Fibroblast of skin of right quadriceps (primary cell): ENCODE measurements at places on chromosomes 16 and 17.

- DNase-seq: no peak
These were observed 15.8 kb upstream of the KCNJ18 start for GRCh38 chr17:21676281-21677111.

DNA sequence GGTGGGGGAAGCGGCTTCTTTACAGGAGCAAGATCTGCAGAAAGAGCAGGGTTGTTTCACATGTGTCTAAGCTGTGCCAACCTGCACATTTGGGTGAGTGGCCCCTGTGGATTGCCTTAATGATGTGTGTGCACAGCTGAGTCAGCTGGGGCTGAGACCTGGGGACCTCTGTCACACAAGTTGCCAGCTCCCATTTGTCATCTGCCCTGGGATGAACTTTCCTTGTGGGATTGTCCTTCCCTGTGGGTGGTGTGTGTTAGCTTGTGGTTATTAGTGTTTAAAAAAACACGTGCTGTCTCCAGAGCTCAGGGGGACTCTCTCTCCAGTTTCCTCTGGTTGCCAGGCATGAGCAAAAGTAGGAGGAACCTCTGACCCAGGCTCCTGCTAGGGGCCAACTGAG lies 400.5 kb upstream of the CCL2 start:
- no peak for DNase-seq

GRCh38 chr16:76490036-76490639 lies 212.9 kb downstream of the CNTNAP4 start:
- no peak for DNase-seq

GRCh38 chr16:3732171-3732570 lies 14.8 kb upstream of the TRAP1 start:
- no peak for DNase-seq

- no peak for DNase-seq
These were observed 1931.9 kb downstream of the TP53TG3F start for GRCh38 chr16:35391328-35391727.

DNA sequence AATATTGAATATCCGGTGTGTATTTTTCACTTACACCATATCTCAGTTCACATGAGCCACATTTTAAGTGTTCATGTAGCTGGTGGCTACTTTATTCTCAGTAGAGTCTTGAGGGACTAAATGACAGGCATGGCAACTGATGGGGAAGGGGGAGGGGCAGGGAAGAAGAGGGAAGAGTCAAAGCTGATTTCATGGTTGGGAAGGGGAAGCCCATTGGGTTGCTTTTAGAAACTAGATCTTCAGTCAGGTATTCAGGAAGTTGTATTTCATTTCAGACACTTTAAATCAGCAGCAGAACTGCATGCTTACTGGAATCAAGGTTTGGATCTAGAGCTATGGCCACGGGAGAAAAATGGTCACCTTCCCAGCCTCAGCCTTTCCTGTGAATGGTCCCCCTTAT lies 2.9 kb upstream of the WIPI1 start:
- no peak for DNase-seq

- no peak for DNase-seq
These were observed 59.9 kb downstream of the WNT3 start for GRCh38 chr17:46758614-46759013.

- no peak for DNase-seq
These were observed 630 bp upstream of the HOXB2 start for GRCh38 chr17:48545539-48545938.

DNA sequence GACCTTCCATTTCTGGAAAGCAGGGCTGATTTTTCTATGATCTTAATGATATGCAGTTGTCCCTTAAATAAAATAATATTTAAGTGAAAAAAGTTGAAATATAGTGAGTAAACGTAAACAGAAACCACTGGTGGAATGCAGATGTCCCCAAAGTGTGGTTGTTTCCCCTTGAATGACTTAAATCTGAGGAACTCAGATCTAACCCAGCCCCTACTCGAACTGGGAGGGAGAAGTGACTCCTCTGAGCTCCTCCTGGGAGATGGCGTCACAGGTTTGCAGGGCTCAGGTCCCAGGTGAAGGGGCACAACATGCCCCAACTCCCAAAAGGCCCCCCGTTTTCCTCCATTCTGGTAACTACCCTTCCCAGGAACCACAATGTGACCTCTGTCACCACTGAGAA lies 142.8 kb downstream of the IRF8 start:
- DNase-seq: no peak

- DNase-seq: no peak
These were observed 17.7 kb downstream of the BRD7 start for GRCh38 chr16:50351116-50351515.

- peak; percentile 47 for DNase-seq
These were observed 2.2 kb upstream of the RPL38 start for GRCh38 chr17:74201250-74201649.

- no peak for DNase-seq
These were observed 30.9 kb upstream of the CES5A start for GRCh38 chr16:55906123-55906522.

DNA sequence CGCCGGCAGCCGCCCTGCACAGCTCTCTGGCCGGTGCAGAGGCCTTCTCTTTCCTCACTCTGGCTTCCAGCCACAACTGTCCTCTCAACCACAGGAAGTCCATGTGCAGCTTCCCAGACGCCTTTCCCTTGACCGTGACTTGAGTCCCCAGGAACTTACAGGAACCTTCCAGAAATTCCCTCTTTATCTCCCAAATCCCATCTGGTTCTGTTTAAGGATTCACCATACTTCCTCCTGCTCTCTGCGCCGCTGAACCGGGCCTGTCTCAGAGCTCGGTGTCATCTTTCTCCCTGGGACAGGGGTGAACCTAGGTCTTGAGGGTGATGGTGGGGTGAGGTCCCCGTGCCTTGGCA lies 65.2 kb upstream of the ZNF469 start:
- DNase-seq: peak; percentile 69

DNA sequence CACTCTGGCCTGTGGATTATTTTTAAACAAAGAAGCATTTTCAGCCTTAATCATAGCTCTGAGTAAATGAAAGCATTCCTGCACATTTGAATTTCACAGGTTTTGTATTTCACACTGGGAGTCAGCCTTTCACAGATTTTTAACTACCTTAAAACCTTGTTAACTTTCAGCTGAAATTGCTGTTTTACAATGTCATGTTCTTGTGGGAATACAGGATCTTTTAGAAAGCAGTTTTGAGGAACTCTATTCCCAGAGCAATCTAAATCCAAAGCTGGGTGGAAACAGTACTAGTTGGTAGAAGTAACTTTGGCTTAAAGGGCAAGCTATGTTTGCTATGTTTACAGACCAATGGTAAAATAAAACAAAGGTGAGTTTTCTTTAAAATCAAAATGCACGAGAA lies 600.6 kb downstream of the KCNJ2 start:
- no peak for DNase-seq

DNA sequence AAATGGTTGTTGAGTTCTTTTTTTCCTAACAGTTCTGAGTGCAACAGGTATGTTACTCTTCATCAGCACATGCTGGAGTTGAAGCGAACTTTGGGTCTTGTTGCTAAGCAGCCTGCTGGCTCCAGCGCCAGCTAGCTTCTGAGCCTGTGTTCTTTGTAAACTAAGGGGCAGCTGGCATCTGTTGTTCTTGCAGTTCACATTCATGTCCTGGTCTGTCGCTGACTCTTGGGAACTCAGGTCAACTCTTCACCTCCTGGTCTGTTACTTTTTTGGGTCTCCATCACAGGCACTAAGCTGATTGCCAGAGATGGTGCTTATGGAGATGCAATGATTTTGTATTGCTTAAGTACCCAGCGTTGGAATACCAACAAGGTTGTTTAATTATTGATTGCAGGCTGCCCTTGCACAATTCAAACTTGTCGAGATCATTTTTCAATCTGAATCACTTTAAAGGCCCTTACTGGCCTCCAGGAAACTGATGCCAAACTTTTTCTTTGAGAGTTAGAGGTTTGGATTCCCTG lies 40.9 kb downstream of the USP10 start:
- DNase-seq: no peak

DNA sequence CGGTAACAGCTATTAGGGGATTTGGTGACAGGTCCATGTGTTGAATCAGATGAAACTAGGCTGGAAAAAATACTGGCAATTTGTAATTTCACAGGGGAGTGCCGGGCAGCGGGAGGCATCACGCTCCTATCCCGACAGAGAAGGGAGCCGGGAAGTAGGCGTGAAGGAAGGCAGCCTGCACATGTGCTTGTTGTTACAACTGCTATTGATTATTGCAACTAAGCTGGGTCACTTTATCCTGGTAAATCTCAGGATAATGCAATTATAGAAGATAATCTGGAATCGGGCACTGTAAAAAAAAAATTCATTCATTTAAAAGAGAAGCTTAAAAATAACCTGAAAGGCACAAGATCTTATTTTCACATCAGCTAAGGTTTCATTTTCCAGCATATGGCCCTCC lies 180.6 kb downstream of the FOXL1 start:
- no peak for DNase-seq

GRCh38 chr17:17022456-17022855 lies 19.8 kb upstream of the MPRIP start:
- DNase-seq: no peak

GRCh38 chr17:78993981-78994671 lies 14.4 kb upstream of the LGALS3BP start:
- DNase-seq: no peak
